ENCODE measurements at places on chromosomes 16 and 17.

- DNase-seq: no peak
Observed at GRCh38 chr16:57388359-57389086, 16.0 kb upstream of the CCL17 start.

GRCh38 chr16:72783716-72784318 lies 264.1 kb downstream of the ZFHX3 start:
- no peak for DNase-seq

- DNase-seq: no peak
Observed at GRCh38 chr17:39167476-39167875, 1.5 kb upstream of the ARL5C start.

DNA sequence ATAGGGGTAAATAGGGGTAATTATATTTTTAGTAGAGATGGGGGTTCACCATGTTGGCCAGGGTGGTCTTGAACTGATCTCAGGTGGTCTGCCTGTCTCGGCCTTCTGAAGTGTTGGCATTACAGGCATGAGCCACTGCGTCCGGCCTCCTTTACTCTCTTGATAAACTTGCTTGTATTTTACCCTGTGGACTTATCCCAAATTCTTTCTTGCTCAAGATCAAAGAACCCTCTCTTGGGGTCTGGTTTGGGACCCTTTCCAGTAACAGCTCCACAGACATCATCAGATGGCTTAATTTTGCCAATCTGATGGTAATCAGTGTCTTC lies 5.6 kb upstream of the C1QTNF1 start:
- no peak for DNase-seq

DNA sequence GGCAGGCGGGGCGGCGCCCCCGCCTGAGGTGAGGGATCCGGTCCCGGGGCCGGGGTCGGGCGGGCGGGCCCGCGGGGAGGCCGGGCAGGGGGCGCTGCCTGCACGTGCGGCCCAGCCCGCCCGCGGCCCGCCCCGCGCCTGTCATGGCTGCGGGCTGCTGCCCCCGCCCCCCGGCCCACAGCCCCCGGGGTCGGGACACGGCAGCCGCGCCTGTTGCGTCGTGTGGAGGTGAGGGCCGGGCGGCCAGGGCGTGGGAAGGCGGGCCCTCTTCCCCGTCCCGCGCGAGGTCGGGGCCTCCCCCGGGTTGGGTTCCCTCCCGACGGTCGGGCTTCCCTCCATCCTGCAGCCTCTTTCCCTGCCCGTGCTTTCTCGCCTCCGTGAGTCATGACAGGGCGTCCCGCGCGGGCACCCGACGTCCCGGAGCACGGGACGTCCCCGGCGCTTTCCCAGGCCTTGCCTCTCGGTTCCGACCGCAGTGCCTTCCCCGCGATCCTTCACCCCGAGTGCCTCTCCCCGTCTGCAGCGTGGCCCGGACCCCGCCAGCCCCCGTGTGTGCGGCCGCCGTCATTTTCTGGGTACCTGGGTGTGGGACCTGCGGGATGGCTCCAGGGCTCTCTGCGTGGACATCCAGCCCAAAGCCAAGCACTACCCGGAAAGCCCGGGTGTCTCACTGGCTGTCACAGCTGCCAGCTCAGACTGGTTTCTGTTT lies 76.7 kb downstream of the CHD9 start:
- DNase-seq: peak; percentile 80

- DNase-seq: no peak
Observed at GRCh38 chr16:27239026-27239425, 29.5 kb downstream of the NSMCE1 start.

- DNase-seq: no peak
Observed at GRCh38 chr16:65658787-65659220, 536.9 kb upstream of the CDH11 start.

DNA sequence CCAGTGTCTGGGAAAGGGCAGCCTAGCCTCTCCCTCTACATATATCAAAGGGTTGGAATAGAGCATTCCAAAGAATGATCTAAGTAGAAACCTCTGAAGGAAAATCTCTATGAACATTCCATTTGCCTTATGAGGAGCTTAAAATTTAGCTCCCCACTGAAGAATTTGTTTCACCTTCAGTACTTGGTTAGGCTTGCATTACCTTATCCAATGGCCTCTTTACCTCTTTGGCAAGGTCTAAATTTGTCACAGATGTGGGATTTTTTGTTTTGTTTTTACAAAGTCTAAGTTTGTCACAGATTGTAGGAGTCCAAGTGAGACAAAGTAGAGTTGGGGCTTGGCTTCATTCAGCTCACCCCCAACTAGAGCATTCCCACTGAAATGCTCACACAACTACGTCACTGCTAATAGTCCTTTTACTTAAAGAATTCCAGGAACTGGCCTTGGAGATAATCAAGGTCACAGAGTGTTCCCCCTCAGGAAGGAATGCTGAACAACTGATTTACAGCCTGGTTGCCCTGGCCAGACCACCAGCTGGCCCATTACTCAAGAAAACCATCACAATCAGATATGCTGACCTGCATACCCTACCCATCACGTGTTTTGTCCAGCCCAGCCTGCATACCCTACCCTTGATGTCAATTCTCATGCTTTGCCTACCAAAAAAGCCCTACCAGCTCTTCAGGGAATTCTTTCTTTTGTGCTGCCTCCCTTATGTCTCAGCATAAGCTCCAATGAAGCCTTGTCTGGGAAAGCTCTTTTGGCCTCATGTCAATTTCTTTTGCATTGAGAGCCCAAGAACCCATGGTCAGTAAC lies 26.5 kb upstream of the PPM1D start:
- DNase-seq: no peak

DNA sequence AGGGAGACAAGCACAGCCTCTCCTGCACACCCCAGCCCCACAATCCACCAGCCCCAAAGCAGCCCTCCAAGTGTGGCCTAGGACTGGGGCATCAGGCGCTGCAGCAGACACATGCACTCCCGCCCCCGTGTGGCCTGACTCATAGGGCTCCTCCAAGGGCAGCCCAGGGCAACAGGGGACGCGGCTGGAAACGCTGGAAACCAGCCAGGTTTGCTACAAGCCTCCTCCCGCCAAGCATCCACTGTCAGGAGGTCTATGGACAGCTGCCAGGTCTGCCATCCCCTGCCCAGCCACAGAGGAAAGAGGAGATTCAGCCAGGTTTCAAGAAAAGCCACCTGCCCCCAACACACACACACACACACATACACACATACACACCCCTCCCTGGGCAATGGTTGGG lies 25.8 kb downstream of the SRCIN1 start:
- peak; percentile 52 for DNase-seq

DNA sequence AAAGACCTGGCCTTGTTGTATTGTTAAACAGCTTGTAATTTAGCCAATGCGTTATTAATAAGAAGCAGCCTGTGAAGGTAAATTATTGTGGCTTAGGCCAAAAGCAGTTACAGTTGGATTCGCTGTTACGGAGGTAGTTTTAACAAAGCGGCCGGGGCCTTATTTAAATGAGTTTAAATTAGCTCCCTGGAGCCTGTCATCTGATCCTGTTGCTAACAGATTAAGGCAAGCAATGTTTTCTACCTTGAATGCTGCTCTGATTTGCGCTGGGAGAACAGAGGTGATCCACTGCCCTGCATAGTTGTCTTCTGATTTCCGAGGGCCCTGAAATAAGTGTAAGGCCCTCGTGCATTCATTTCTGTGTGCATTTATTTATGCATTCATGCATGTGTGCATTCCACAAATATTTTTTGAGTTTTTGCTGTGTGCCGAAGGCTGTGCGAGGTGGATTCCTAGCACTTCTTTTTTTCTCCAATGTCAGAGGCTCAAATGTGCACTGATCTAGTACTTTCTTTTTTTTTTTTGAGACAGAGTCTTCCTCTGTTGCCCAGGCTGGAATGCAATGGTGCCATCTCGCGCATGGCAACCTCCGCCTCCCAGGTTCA lies 10.9 kb downstream of the SEC14L5 start:
- DNase-seq: no peak

GRCh38 chr16:65106757-65107156 lies 15.1 kb downstream of the CDH11 start:
- no peak for DNase-seq

DNA sequence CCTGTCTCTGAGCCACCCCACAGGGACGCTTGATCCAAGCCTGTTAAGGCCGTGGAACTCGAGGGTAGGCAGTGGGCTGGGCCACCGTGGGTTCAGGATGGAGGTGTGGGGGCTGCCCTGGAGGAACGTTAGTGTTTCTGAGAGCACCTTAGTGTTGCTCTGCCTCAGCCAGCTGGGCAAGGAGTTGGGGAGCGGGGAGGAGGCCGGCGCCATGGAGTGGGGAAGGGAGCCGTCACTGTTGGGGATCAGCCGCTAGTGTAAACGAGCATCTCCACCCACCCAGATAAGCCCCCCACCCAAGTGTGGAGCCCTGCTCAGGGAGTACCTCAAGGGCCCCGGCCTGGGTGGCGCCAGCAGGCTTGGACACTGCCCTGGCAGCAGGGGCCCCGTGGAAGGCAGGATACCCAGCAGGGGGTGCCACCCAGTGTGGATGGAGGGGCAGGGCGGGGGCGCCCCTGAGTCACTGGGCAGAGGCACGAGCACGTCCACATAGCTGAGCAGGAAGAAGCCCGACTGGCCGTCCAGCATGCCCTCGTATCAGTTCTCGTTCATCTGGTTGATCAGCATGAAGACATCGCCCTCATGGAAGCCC lies 98.6 kb downstream of the KPNA2 start:
- no peak for DNase-seq

DNA sequence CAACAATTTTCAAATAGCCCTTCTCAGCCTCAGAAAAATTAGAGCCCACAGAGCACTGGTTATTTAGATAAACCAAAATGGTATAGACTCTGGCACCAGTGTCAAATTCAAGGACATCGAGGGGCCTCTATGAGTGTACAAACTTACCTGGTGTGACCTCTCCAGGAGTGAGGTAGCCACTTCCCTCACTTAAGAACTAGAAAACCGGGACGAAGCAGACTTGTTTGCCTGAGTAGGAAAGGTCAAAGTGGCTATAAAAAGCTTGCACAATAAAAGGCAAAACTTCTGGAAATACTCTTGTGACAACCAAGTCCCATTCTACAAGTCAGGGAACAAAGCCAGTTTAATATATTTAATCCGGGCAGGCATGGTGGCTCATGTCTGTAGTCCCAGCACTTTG lies 39.2 kb upstream of the PRSS54 start:
- DNase-seq: no peak

DNA sequence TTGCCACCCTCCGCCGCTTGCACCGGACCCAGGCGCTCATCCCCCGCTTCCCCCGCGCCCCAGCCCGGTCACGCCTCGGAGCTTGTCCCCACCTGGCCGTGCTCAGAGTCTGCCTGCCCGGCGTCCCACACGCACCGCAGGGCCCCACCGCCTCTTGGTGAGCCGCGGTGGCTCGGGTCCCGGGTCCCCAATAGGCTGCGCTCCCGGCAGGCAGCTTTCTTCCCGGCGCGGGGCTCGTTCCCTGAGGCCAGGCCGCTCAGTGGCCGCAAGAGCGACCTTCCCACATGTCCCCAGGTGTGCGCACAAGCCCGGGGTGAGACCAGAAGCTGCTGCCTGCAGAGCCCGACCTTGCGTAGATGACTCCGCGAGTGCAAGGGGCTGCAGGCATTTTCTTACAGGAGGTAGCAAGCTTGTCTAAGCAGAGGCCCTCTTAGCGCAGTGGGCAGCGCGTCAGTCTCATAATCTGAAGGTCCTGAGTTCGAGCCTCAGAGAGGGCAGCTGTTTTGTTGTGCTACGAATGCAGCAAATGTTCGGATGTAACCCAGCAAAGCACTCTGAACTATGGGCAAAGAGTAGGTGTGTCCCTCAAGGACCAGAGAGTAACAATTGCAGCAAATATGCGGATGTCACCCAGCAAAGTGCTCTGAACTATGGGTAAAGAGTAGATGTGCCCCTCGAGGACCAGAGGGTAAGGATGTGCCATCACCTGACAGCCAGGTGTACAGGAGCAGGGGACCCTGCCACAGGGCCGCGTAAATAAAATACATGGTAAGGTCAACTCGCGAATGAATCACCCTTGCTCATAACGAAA lies 15.6 kb downstream of the TLE7 start:
- peak; percentile 55 for DNase-seq

GRCh38 chr16:78762222-78762621 lies 662.8 kb downstream of the WWOX start:
- no peak for DNase-seq

GRCh38 chr17:11852912-11853311 lies 144.4 kb downstream of the ZNF18 start:
- DNase-seq: no peak

DNA sequence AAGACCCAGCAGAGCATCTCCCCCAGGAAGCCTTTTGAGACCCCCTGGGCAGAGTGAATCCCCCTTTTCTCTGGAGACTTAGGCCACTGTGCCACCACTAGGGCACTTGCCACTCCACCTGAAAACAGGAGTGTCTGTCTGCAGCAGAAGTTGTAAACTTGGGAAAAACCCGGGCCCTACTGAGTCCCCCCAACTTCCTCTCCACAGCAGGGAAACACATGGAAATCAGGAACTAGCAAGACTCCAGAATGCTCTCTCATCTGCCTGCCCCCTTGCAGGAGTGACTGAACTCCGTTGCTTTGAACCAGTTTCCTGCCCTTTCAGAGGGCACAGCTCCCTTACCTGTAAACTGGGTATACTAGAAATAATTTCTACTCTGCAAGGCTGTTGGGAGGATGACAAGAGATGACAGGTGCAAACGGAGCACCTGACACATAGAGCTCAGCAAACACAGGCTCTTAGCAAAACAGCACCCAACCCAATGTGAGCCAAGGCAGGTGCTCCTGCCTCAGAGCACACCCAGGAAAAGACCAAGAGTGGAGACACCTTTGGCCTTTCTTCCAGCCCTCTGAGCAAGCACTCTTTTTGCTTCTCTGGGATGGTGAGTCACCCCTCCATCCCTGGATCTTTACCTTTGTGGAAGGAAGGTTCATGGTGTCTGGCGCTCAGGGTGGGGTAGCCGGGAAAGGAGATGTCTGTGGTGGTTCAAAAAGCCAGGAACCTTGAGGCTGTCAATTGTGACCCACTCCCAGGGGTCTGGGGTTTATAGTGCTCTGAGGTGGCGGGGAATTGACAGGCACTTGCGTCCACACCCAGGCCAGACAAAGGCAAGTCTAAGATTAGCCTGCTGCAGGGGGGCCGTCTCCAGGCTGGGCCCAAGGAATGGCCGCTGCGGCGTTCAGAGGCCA lies at the start of gene HCRT:
Gene HCRT (minus strand): TSS at position 740 of the 908 bp plus-strand sequence. CDS start 87 bp downstream, at position 653.
- DNase-seq: no peak

DNA sequence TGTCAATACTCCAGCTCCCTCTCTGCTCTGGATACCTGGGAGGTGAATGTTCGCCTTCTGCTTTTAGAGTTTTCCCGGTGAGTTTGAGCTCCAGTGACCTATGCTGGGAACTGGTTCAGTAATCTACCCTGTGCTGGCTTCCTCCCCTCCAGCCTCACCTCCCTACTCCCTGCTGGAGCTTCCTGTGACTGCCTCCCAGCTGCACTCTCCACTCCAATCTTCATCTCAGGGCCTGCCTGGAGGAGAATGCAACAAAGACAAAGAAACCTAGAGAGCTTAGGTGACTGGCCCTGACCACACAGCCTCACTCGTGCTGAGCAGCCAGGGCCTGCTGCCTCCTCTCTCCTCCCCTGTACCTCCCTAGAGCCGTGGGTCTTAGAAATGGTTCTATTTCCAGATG lies 101.6 kb upstream of the FOXF1 start:
- DNase-seq: no peak

- no peak for DNase-seq
Observed at GRCh38 chr17:81390029-81390872, 5.0 kb upstream of the BAHCC1 start.

DNA sequence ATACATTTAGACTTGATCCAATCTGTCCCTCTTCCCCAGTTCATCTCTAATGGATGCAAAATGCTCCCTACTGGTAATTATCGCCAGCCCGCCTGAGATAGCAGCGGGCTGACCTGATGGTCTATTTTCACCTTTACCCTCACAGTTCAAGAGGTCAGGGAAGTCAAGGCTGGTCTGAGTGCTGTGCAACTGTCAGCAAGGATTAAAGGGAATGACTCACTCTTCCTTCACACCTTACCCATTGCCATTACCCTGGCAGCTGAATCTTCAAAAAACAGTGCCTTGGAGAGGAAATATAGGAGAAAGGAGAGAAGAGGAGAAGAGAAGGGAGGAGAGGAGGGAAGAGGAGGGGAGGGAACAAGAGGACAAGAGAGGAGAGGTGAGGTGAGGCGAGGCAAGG lies 36.3 kb downstream of the GRB7 start:
- no peak for DNase-seq
